ENCODE measurements at places on chromosomes 6 and 20.

DNA sequence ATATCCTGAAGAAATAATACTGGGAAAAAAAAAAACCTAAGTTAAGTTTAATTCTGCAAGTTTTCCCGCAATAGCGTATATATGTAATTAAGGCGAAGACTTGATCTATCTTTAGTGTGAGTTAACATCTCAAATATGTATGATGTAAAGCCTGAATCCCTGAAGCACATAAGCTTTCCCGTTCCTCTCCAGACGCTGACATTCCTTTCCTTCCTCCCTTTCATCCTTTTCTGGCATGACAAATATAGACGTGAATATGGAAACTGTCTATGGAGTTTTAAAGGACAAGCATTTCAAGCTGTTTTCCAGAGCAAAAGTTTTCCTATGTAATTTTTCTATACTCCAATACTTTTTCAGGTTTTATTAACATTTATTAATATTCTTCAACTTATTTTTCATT is 637.0 kb downstream of the COL12A1 start:
- no peak for DNase-seq

DNA sequence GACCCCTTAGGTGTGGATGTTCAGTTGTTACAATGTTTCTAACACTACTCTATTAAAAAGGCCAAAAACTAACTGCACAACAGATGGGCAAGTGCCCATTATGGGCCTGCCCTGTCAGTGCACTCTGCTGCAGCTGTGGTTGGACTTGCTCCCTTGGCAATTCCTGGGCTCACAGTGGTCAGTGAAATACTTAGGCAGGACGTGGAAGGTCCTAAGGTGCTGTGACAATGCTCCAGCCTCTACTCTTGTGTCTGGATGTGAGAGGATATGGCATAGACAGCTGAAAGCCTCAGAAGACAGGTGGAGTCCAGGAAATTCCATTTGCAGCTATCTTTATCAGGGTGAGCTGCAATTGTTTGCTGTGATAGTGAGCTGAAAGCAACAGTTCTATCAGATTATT is 136.5 kb upstream of the OLIG3 start:
- DNase-seq = no peak

DNA sequence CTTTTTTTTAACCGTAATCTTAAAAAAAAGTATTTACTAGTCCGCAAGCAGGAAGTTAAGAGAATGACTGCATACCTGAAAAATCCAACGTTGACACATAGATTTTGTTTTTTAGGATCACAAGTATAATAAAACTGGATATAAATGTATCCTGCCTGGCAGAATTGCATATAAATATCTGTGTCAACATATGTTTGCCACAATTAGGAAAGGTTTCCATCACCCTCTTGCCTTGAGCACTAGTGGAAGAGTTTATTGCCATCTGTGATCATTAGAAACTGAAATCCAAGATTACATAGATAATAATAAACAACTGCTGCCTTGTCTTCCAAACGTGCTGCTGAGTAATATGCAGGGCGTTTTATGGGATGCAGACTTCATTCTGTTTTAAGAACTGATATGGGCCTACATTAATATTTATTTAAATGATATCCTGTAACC is 27.9 kb downstream of the PLEKHG1 start:
- no peak for DNase-seq

DNA sequence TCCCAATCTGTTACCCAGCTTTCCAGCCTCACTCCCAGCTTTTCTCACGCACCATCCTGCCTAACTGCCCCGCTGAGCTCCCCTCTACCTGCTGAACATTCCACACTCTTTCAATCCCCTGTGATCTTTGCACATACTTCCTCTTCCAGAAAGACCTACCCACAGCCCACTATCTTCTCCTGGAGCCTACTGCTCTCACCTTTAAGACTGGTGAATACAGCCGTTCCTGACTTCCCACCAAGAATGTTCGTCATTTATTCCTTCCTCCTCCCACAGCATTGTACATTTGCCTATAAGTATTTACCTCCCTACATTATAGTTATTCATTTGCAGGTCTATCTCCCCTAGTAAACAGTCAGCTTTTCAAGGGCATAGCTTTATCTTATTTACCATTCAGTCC is 61.9 kb upstream of the MBOAT1 start:
- DNase-seq = no peak

DNA sequence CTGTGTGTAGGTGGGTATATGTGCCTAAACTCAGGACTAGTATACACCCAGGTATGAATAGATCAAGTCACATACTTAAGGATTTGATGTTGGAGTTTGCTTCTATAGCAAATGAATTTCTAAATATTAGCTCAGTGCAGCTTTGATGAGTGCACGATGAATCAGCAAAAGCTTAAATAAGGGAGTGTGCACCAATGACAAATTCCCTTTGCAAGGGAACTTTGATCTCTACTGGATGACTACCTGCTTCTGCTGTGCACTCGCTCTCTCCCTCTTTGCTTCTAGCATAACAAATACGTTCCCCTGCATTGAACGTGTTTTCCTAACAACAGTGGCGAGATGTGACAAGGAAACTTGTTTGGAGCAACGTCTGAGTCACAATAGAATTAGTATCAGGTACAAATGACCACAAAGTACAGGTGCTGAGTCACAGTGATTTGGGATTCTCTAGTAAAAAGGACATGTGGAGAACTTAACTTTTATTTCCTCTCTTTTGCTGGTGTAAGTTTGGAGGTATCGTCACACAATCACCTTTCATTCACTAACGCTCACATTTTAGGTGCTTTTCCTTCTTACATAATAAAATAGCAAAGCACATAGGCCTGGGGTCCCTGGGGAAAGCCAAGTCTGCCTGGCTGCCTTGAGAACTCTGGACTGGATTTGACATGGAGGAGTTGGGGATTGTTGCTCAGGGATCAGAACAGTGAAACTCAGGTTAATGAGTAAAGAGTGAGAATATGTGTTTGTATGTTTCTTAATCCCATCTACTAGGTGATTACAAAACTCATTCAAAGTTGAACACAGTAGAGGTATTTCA is 49.7 kb downstream of the KLHL31 start:
- DNase-seq = peak; percentile 26

GRCh38 chr6:17879184-17879583 is 108.3 kb downstream of the KIF13A start:
- no peak for DNase-seq

GRCh38 chr6:99491171-99491570 is 24.1 kb downstream of the USP45 start:
- DNase-seq = no peak

- DNase-seq = no peak
These were observed 59.6 kb upstream of the TAGAP start for GRCh38 chr6:159104163-159104925.

DNA sequence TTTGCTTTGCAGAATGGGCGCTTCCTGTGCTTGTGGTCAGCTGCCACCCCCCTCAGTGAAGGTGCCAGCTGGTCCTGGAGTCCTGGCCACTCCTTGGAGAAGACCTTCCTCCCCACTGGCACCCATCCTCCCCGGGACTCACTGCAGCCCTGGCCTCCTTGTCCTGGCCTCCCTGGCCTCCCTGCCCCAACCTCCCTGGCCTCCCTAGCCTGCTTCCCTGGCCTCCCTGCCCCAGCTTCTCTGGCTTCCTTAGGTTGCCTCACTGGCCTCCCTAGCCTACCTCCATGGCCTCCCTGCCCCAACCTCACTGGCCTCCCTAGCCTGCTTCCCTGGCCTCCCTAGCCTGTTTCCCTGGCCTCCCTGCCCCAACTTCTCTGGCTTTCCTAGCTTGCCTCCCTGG is 297.8 kb downstream of the CDH4 start:
- DNase-seq = no peak

GRCh38 chr6:54130179-54130578 is 18.9 kb downstream of the MLIP start:
- DNase-seq = no peak

DNA sequence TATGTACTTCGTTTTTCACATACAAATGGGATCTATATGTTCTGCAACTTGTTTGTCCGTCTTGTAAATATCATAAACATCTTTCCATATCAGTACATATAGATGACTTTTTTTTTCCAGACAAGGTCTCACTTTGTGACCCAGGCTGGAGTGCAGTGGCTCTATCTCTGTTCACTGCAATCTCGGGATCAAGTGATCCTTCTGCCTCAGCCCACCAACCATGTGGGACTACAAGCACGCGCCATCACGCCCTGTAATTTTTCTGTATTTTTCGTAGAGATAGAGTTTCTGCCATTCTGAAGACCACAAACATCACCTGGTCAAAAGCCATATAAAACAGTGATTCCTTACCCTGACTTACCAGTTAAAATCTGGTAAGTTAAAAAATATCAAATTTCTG is 37.7 kb upstream of the SYNCRIP start:
- no peak for DNase-seq

GRCh38 chr20:10661261-10661660 is 12.5 kb downstream of the JAG1 start:
- no peak for DNase-seq
